8988T (cell line): ENCODE measurements at places on chromosomes 6 and 20.

- DNase-seq, result no peak
Observed at GRCh38 chr6:97422171-97422570, 139.2 kb upstream of the MMS22L start.

GRCh38 chr6:43280234-43280633, 17.8 kb upstream of the SLC22A7 start:
- no peak for DNase-seq

- DNase-seq, result no peak
Observed at GRCh38 chr6:53483423-53484353, 61.2 kb downstream of the GCLC start.

- no peak for DNase-seq
Observed at GRCh38 chr20:5264807-5265661, 51.7 kb downstream of the PROKR2 start.

GRCh38 chr6:30329331-30329730, 2.6 kb downstream of the TRIM39 start:
- no peak for DNase-seq

DNA sequence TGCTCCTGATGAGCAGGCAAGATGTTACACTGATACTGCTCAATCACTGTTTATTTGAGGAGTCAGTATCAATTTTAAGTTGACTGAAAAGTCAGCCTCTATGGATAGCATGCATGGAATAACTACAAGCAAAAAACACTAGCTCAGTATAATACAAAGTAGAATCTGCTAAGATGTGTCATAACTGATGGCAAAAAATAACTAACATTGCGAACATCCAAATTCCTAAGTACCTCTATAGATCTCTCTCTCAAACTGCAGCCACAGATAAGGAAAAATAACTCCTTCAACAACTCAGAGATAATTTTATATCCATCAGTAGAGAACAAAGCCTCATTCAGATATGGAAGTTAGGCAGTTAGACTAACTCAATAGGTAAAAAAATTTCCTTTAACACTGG, 16.3 kb downstream of the HDAC2 start:
- DNase-seq, result no peak

DNA sequence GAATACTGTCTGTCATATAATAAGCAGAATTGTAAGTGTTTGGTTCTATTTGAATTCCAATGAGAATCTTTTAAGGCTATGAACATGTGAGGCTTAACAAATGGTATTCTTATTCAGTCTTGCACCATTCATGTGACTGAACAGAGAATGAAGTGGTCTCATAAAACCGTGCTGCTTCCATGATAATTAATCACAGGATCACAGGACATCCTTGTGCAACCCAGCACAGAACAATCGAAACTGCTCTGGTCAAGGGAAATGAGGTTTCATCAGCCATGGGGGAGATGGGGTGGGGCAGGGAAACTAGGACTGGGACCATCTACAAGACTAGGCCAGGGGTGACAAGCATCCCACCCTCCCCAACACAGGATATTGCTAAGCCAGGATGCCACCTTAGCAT, 6.0 kb downstream of the PPIL6 start:
- no peak for DNase-seq

GRCh38 chr6:109229536-109229935, 134.2 kb downstream of the CEP57L1 start:
- DNase-seq, result no peak

GRCh38 chr20:25626779-25627178, 3.0 kb upstream of the NANP start:
- no peak for DNase-seq

DNA sequence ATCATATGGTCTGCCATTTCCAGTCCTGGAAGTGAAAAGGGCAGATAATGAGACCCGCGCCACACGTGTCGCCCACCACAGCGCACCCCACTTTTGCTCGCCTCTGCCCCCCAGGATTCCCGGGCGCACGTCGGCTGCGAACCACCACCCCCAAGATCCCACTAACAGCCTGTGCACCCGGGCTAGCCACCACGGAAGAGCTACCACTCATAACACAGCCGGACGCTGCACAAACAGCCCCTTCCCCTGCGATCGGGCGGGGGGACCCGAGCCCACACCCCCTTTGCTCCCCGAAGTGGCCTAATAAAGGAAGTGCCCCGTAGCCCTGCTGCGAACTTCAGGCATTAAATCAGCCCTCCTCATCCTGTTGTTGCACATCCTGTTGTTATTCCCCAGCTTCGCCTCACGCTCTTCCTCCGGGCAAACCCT, 506 bp downstream of the CITED2 start:
- DNase-seq, result no peak

GRCh38 chr20:11907621-11908020, 10.1 kb upstream of the BTBD3 start:
- DNase-seq, result no peak

DNA sequence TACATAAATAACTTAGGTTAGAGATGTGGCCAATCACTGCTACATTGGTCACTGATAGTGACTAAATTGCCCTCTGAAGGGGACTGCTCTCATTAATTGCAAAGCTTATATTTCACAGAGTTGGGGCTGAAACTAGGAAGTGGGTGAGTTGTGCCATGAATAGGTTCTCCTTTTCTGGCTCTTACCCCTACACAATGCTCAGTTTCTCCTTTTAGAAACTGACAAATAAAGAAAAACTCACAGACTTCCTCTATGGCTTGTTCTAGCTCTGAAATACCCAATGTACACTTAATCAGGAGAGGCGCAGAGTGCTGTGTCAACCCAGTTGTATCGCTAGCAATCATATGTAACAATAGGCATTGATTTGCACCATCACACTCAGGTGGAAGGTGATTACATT, 41.2 kb upstream of the PROKR2 start:
- DNase-seq, result no peak

GRCh38 chr6:2853769-2854395, 12.2 kb upstream of the SERPINB1 start:
- DNase-seq, result peak; percentile 34

DNA sequence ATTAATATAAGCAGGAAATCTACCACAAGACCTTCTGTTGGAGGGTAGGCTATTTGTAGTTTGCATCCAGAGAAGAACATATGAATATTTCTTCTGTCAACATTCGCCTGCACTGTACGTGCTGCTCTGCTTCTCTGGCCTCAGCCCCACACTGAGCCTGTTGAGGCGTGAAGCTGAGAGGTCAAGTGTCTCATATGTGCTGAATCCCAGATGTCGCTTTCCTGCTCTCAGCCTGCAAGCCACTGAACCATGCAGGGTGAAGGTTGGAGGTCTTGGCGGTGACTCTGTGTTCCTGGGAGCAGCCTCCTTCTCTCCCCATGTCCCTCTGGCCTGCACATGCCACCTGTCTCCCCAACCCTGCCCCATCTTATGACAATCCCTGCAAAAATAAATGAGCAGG, 83.6 kb downstream of the TMEM170B start:
- DNase-seq, result no peak

- DNase-seq, result no peak
Observed at GRCh38 chr6:5486214-5486613, 224.9 kb downstream of the FARS2 start.

- no peak for DNase-seq
Observed at GRCh38 chr6:164154588-164154987, 740.1 kb downstream of the QKI start.

GRCh38 chr6:41288030-41288753, 1.7 kb upstream of the TREM1 start:
- DNase-seq, result no peak

GRCh38 chr6:139882234-139882633, 507.8 kb upstream of the CITED2 start:
- DNase-seq, result no peak

GRCh38 chr6:125271486-125272159, 30.1 kb downstream of the HDDC2 start:
- no peak for DNase-seq

DNA sequence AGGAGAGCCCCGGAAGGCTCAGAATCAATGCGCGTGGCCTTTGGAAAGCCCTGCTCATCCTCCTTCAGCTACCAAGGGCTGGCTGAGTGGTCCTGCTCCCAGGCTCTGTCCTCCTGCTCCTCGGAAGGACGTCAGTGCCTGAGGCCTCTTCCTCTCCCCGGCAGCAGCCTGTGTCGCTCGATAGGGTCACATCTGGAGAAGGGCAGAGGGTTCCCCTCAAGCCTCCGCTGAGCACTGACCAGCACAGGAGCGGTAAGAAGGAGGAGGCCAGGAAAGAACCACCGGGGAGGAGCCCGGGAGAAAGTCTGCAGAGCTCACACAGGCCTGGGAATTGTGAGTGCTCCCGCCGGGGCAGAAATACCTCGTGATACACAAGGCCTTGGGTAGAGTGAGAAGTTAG, 21.2 kb downstream of the KIF25 start:
- DNase-seq, result no peak

DNA sequence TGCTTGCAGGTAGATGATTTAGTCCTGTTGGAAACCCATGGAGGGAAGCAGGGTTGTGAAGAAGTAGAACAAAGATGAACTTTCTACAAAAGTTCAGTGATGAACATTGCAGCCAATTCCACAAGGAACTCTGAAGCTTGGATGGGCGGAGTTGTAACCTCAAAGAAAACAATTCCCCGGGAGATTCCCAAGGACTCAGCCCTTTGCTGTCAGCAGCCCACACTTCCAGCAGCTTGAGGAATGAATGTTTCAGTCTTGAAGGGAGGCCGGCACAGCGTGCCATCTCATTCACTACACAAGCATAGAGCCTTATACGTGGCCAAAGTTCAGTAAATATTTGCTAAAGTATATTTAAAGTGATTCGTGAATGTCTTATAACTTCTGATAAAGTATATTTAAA, 269.4 kb downstream of the NKAIN2 start:
- DNase-seq, result no peak

- no peak for DNase-seq
Observed at GRCh38 chr6:157682856-157683481, 140.1 kb upstream of the SNX9 start.

DNA sequence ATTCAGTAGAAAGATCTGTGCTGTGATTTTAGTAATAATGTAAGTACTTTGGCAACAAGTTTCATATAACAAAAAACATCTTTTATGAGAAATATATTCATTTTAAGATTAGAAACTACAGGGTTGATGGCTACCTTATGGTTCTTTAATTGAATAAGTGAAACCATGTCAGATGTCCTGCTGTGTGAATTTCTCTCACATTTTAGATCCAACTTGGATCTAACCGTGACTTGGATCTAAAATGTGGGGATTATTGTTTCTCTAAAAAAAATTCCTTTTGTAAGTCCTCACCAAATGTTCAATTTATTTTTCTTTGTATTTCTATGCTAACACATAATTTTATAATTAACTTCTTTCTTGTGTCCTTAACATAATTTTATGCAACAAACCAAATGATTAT, 30.4 kb downstream of the ZC2HC1B start:
- DNase-seq, result no peak

DNA sequence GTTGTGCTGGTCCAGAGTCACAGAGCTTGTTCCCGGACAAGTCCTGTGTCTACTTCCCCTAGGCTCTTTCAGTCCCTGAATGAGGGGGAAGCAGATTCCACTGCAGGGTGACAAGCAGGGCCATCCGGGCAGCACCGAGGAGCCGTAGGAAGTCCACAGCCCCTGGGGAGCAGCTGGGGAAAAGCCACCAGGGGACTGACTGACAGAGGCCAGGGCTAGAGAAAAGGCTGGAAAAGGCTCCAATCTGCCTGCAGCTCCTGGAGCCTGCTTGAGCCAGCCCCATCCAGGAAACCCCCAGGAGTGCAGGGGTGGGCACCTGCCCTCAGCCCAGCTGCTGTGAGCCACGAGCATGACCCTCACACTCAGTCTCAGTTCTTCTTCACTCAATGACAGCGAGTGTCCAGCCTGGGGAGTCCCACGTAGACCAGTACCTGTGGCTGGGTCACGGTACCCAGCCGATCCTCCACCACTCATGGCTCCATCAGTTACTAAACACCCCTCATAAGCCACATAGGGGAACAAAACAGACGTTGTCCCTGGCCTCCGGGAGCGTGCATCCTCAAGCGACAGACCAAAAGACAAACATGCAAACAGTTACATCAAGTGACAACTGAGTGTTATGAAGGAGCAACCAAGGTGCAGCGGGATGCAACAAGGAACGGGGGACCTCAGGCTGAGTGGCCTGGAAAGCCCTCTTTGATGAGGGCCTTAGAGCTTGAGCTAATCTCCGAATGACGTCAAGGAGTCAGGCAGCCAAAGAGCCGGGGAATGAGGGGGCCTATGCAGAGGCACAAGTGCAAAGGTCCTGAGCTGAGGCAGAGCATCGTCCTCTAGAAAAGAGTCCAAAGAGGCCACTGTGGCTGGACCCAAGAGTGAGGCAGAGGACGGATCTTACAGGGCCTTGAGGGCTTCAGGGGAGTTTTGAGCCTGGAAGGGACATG, 24.8 kb upstream of the VSTM2L start:
- DNase-seq, result no peak

- DNase-seq, result peak; percentile 51
Observed at GRCh38 chr20:53949319-53949839, 121.0 kb downstream of the BCAS1 start.

DNA sequence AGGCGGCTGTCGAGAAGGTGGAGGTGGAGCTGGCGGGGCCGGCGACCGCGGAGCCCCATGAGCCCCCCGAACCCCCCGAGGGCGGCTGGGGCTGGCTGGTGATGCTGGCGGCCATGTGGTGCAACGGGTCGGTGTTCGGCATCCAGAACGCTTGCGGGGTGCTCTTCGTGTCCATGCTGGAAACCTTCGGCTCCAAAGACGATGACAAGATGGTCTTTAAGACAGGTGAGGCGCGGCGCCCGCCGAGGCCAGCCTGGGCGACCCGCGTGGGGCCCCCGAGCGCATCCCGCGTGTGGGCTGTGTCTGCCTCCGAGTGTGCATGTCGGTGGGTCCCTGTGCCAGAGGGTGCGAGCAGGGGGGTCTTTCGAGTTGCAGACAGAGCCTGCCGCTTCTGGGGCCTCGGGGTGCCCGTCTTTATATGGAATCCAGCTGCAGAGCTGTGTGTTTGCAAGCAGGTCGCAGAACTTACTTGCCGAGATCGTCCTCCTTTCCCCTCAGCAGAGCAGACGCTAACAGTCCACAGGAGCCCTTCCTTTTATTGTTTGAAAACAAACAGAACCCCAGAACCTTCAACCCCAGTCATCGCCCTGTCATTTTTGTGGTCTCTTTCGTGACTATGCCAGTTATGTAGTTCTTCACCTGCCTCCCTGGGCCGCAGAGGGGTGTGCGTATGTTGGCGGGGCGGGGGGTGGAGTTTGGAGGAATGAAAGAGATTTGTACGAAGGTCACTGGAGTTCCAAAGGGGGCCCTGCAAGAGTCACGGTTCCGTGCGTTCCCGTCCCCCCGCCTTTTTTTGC, 766 bp downstream of the SLC16A10 start:
- DNase-seq, result peak; percentile 29

GRCh38 chr6:162708971-162709370, 18.6 kb downstream of the PRKN start:
- DNase-seq, result no peak

DNA sequence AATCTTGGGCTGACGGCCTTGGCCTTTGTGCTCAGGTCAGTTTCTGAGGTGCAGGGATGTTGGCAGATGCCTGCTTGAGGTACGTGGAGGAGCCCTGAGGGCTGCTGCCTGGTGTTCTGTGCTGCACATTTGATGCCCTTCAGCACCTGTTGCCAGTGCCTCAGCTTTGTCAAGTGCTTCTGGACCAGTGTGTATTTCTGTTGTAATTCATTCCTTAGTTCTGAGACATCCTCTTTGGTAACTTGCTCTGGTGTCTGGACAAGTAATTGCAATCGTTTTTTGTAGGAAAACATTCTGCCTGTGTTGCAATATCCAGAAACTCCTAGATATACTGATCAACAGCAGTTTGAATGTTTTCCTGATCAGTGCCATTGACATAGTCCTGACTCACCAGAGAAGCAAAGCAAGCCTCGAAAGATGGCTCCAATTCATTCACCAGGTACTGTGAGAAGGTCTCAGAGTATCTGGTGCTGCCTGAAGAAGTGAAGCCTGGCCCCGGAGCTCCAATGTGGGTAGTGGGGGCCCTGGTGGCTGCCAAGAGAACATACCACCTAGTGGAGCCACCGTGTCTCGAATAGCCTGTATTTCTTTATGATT, 26.7 kb downstream of the ZNF337 start:
- no peak for DNase-seq
